ENCODE measurements at places on chromosomes 4 and X.
A peak's percentile ranks its signal among the peaks of the same experiment; 100 is the strongest.

GRCh38 chrX:136608295-136608933, 39.5 kb upstream of the CD40LG start:
- DNase-seq: no peak

- DNase-seq: peak; percentile 49
Measured at GRCh38 chrX:44871931-44872820, 812 bp upstream of the KDM6A start.

- no peak for DNase-seq
Measured at GRCh38 chr4:114286262-114286810, 306.9 kb upstream of the ARSJ start.

DNA sequence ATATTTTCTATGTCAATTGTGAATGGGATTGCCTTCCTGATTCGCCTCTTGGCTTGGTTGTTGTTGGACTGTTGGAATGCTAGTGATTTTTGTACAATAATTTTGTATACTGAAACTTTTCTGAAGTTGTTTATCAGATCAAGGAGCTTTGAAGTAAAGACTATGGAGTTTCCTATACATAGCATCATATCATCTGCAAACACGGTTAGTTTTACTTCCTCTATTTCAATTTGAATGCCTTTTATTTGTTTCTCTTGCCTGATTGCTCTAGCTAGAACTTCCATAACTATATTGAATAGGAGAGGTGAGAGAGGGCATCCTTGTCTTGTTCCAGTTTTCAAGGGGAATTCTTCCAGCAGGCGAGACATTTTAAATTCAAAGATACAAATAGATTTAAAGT, 226.5 kb downstream of the FBXO8 start:
- DNase-seq: no peak

DNA sequence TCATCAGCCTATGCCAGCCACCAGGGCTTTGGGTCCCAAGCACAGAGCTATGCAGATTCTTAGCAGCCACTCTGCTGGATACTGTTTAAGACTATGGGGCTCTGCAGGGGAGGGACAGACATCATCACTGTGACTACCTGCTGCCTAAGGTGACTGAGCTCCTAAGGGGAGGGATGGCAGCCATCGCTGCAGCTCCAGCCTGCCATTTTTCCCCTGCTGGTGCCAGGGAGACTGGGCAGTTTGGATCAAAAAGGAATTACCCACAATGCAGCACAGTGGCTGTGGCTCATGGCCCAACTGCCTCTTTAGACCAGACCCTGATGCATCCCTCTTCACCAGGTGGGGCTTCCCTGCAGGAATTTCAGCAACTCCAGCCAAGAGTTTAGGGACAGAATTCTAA, 28.6 kb upstream of the INPP4B start:
- no peak for DNase-seq

DNA sequence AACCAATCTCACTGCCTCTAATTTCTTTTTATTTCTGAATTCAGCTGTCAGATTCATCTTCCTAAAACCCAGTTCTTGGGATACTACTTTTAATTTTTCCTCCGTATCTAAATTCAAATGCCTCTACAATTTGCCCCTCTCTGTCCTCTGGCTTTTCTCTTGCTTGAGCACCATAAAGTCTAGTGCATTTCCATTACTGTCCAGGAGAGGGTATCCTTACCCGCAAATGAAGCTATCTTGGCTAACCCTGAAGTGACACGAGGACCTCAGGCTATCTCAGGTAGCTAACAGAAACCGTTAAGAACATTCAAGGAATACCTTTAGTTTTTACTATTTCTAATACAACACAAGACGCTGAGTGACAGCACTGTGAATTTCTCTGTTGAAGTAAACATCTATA, 49.4 kb upstream of the PRR32 start:
- DNase-seq: no peak

DNA sequence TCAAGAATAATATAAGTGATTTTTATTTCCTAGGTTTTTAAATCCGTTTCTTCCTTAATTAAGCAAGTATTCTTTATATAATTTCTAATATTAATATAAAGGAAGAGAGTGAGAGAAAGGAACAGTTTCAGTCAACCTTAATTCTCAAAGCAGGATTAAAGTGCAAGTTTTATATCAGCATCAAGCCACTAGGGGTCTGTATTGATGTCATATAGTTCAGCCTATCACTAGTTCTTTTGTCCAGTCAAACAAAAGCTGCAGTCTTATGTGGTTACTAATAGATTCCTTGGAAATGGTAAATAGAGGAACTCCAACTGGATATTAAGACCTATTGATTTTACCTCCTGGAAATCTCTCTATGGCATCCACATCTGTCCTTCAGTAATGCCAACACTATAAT, 82.0 kb downstream of the NAP1L3 start:
- DNase-seq: no peak

DNA sequence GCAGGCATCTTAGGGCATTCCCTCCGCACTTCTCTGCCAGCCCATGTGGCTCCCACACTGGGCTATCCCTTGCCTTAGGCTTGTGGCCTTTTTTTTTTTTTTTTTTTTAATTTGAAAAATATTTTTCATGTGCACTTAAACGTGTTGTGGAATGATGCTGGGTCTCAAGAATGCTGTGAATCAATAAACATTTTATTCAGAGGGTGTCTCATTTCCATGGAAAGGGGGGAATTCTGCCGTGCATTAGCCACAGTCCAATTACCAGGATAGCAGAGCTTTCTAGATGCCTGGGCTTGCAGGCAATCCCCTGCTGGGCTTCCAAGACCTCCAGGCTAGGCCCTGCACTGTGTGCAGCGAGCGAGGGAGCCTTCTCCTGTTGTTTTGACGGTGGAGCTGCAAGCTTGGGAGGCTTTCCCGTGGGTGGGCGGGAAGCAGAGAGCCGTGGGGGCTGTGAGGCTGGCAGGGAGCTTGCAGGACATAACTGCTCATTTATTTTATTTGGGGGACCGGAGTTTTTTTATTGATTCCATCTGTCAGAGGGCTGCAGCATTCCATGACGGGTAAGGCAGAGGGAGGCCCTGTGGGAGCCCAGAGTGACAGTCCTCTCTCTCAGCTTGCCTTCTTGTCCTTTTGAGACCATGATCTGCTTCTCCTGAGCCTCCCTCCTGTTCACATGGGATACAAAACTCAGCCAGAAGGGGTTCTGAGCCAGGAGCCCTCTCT, 2.6 kb upstream of the CPZ start:
- DNase-seq: no peak

- DNase-seq: peak; percentile 67
Measured at GRCh38 chr4:186201535-186202230, 10.3 kb downstream of the CYP4V2 start.

GRCh38 chrX:70433848-70434351, 10.7 kb upstream of the DLG3 start:
- DNase-seq: peak; percentile 50

DNA sequence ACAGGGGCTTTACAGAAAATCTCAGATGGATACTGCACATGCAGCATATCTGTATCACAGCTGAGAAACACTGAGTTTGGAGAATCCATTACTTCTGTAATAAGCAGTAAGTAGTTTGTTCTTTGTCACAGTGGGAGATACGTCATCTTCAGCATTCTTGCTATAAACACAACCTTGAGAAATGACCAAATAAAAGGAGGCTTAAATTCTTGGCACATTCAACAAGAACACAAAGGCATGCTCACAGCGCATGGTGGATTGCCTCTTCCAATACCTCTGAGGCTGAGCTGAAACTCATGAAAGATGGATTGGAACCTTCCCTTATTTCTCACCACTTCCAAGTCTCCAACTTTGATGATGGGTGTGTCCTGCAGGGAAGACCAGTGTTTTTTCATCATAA, 54.5 kb downstream of the ANXA5 start:
- DNase-seq: no peak

GRCh38 chrX:30488092-30488491, 89.5 kb downstream of the TASL start:
- DNase-seq: no peak

DNA sequence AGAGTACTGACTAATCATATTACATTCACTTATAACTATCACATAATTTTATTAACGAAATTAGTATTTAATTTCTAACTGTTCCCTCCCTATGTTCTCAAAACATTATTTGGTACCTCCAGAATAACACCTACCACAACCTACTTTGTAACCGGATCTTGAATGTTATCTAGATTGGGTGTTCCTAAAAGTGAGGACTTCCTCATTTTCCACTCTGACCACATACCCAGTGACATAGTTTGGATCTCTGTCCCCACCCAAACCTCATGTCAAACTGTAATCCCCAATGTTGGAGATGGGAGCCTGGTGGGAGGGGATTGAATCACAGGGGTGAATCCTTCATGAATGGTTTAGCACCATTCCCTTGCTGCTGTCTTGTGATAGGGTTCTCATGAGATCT, 21.8 kb downstream of the NR3C2 start:
- DNase-seq: no peak

DNA sequence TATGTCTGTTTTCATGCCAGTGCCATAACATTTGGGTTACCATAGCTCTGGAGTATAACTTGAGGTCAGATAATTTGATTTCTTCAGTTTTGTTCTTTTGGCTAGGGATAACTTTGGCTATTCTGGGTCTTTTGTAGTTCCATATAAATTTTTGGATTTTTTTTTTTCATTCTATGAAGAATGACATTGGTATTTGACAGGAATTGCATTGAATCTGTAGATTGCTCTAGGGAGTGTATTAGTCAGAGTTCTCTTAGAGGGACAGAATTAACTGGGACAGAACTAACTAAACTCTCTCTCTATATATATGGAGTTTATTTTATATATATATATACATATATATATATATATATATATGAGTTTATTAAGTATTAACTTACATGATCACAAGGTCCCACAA, 32.2 kb upstream of the SLIT2 start:
- DNase-seq: no peak

DNA sequence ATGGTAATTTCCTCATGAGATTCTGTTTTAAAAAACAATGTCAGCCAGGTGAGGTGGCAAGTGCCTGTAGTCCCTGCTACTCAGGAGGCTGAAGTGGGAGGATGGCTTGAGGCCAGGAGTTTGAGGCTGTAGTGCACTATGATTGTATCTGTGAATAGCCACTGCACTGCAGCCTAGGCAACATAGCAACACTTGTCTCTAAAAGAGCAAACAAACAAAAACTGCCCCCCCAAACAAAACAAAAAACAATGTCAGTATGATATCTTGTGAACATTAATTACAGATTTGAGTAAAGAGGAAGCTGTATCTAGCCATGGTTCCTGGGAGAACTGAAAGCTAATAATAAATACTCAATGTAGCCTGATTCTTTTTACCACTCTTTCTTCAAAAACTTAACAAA, 6.8 kb upstream of the MSL3 start:
- no peak for DNase-seq

GRCh38 chr4:159425737-159426305, 322.9 kb downstream of the RAPGEF2 start:
- DNase-seq: no peak

- DNase-seq: no peak
Measured at GRCh38 chr4:18209448-18209847, 187.9 kb upstream of the LCORL start.

- DNase-seq: no peak
Measured at GRCh38 chrX:153879741-153880439, 6.1 kb downstream of the L1CAM start.

- DNase-seq: no peak
Measured at GRCh38 chrX:87900320-87900908, 382.8 kb downstream of the KLHL4 start.

- no peak for DNase-seq
Measured at GRCh38 chr4:100688368-100688767, 170.5 kb upstream of the EMCN start.

- peak; percentile 26 for DNase-seq
Measured at GRCh38 chr4:88291003-88291402, 6.6 kb upstream of the PPM1K start.

DNA sequence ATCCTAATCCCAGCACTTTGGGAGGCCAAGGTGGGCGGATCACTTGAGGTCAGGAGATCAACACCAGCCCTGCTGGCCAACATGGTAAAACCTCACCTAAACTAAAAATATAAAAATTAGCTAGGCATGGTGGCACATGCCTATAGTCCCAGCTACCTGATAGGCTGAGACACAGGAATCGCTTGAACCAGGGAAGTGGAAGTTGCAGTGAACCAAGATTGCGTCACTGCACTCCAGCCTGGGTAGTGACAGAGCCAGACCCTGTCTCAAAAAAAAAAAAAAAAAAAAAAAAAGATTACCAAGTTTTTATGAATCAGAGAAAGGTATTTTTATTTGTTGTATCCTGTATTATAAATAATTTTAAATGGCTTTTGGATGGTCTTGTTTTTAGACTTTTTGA, 15.1 kb downstream of the TRAPPC11 start:
- no peak for DNase-seq

- no peak for DNase-seq
Measured at GRCh38 chr4:99915449-99915848, 21.2 kb upstream of the LAMTOR3 start.

DNA sequence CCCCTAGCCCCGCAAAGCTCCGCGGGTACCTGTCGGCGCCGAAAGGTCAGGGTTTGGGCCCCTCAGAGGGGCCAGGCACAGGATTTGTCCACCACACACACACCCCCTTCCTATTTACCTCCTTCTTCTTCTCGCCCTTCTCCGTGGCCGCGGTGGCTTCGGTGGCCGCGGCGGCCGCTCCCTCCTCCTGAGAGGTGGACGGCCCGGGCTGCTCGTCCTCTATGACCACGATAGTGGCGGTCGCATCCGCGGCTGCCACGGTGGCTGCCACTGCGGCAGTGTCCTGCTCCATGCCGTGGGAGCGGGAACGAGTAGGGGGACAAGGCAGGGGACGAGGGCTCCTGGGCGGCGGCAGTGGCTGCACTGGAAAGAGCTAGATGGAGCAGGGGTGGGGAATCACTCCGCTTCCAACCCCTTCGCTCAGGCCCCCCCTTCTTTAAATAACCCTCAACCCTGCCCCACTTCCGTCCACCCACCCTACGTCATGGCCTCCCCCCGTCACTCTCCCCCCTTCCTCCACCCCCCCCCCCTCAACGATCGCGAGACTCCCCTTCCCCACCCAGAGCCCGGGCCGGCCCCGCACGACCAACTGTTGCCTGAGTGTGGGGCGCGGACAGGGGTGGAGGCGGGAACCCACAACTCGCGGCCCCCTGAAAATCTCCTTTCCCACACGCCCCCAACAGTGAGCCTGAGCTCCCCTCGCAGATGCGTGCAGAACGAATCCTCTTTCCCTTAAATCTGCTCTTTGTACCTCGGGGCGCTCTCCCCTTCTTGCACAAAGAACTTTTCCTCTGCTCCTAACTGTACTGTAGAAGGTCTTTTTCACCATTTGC, at the start of gene SMARCA1:
Gene SMARCA1 (minus strand): TSS at position 412 of the 833 bp plus-strand sequence. CDS start 120 bp downstream, at position 292.
- peak; percentile 62 for DNase-seq
